ENCODE measurements at places on chromosomes 4 and X.

DNA sequence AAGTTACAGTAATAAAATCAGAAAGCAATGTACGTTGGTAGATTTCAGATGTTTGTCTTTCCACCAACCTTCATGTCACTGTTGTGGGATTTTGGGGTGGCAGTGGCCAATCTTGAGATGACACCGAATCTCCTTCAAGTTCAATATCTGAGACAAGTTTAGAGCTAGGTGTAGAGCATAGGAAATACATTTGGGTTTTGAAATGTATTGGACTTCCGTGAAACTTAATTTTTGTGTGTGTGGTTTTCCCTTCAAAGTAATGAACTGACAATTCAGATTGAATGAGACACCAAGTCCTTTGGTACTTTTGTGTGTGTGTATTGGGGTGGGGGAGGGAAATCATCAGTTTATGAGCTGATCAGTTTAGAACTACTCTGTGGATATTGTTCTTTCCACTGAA, 1.8 kb downstream of the WDR44 start:
- ATAC-seq, result no peak

- no peak for ATAC-seq
Observed at GRCh38 chr4:89369581-89369980, 62.0 kb upstream of the GPRIN3 start.

GRCh38 chr4:83767067-83767466, 231.2 kb downstream of the GPAT3 start:
- no peak for ATAC-seq

DNA sequence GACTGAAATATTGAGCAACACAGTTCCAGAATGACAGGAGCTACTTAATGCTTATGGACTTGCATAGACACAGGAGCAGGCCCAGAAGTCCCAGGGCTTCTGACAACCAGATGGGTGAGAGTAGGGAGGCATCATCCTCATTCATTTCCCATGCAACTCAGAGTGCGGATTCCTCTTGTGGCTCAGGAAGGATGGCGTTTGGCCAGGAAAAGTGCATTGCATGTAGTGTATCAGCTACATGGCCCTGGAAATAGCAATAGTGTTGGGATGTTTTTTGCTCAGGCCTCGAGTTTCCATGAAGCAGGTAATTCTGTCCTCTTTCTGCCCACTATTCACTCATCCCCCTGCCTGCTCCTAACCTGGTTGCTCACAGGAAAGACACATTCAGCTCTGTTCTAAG, 136.6 kb downstream of the PDGFRA start:
- no peak for ATAC-seq

DNA sequence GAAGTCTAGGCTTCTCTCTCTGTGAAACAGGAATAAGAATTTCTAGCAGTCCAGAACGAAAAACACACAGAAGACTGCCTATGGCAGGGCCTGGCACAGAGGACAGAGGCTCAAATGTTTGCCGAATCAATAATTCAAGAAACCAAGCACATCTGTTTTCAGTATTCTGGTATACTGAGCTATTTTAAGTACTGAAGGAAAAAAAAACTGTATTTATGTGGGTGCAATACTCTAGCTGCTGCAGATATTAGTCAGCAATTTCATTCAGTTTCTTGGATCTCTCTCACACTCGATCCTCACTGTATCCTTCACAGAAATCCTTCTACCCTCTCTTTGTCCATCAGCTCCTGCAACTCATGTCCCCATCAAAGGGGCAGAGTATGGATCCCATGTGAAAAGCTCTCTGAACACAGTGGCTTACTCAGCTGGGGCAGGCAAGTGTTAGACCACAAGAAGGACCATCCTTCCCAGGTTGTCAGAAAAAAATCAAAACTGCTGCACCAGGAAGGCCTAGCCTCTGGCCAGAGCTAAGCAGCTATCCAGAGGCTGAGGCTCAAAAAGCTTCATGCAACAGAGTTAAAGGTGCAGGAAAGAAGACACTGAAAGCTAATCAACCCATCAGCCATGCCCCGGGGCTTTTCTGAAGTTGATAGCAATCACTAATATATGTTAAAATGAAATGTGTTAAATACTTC, 9.1 kb upstream of the USO1 start:
- ATAC-seq, result no peak

DNA sequence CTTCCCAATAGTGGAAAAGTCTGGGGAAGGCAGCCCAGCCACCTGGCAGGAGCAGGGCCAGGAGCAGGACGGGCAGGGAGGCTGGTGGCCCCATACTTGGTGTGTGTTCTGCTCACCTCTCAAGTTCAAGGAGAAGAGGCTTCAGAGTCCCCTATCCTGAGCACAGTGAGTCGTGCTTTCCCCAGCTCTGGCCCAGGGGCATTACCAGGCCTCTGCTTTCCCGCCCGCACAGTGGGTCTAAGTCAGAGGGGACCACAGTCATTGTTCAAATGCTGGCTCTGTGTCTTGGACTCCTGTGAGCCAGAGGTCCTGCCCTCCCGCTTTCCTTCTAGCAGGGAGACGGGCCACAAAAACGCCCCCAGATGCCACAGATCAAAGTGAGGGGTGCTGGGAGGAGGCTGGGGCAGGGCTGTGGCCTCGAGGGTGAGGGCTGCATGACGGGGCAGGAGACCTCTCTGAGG, 27.6 kb downstream of the HTRA3 start:
- ATAC-seq, result no peak

- no peak for ATAC-seq
Observed at GRCh38 chr4:118797558-118798142, 38.3 kb downstream of the SEC24D start.

DNA sequence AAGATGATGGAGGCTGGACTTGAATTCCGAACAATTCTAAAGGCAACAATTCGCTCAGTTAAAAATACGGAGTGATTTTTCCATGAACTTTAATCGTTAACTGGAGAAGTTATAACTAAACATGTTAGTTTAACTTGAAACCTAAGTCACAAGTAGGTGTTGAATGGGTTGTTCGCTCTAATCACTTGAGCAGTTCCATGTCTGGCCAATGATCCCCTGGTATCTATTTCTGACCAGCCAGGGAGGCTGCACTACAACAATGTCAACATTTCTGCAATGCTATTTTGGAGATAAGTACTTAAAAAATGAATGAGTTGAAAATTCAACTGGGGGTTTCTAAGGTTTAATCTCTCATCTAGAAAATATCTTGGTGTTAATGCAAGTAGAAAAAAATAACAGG, 112.5 kb downstream of the NR3C2 start:
- no peak for ATAC-seq

DNA sequence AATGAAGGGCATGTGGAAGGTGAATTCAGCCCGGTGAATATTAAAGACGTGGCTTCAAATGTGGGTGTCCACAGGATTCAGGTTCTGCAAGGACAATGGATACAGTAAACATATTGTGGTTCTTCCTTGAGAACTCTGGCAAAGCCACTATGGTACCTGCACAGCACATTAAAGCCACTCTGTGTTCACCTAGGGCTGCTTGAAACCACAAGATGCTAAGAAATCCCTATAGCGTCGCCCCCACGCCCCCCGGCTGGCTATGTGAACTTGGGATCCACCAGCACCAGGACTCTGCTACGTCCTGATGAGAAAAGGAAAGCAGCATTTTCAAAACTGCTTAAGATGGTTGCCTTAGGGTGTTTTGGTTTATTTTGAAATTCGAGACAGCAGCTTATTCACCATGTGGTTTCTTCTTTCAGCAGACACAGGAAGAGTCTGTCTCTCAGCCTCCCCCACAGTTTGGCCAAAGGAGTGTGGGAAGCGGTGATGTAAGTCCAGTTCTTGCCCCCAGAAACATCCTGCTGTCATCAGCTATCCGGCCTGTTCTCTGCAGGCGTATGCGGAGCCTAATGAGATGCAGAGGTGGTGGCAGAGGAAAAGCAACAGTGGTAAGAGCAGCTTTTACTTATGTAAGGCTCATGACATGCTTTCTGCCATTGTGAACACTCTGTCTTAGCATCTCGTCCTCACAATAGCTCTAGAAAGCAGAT, 111.5 kb downstream of the AFAP1 start:
- peak; percentile 51 for ATAC-seq

GRCh38 chr4:53453385-53453784, 75.9 kb downstream of the FIP1L1 start:
- ATAC-seq, result no peak

GRCh38 chr4:2363056-2363721, 55.3 kb downstream of the ZFYVE28 start:
- ATAC-seq, result no peak

DNA sequence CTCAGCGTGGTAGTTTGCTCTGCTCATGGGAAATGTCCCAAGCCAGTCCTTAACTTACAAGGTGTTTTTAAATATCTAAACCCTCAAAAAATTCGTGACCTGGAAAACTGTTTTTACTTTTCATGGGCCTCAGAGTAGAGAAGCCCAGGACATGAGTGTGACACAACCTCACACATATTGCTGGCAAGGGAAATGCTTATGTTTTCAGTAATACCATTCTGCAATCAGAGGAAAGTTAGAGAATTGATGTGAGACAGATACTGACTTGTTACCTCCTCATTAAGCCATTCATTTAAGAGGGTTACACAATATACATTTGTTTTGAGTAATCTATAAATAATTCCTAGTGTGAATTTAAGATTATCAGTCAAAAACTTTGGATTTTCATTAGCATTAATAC, 209.5 kb downstream of the ARHGAP10 start:
- no peak for ATAC-seq

DNA sequence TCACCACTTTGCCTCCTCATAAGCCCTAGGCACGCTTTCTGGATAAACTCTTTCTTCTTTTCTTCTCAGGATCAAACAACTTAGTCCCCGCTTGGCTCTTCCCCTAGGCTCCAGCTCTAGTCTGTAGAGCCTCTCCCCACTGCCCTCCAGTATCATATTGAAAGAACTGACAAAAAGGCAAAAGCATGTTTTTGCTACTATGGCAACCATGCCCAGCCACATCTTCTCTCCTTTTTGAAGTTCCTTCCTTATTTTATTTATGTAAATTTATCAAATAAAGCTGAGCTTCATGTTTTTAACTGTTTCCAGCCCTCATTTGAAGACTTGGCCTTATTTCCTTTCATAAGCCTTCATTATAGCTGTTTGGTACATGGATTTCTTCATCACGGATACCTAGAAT, 86.0 kb upstream of the LIMCH1 start:
- ATAC-seq, result no peak

GRCh38 chr4:20426028-20426427, 174.3 kb downstream of the SLIT2 start:
- no peak for ATAC-seq

Data from activated CD4-positive, CD25-positive, alpha-beta regulatory T cell treated with anti-CD3 and anti-CD28 coated beads, Interleukin-2, amount 50 U/mL, for 24 hours (primary cell).